Inflammatory macrophage treated with lipopolysaccharide for 4 hours (primary cell): ENCODE measurements at places on chromosomes 4 and X.

- no peak for DNase-seq
Measured at GRCh38 chrX:40526412-40526811, 54.4 kb upstream of the ATP6AP2 start.

DNA sequence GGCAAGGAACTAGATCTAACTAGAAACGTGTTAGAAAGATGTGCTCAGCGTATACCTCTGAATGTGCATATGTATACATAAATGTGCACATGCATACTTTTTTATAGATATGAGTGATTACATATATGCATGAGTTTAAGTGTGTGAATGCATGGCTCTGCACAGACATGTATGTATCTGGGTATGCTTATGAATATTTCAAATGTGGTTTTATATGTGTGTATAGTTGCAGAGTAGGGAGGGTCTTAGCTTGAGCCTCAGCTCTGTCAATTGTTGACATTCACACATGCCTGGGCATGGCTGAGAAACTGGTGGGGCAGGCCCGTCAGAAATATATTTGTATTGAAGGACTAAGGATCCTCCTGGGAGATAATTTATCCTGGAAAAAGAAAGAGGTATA is 31.1 kb downstream of the RAP2C start:
- DNase-seq = no peak

DNA sequence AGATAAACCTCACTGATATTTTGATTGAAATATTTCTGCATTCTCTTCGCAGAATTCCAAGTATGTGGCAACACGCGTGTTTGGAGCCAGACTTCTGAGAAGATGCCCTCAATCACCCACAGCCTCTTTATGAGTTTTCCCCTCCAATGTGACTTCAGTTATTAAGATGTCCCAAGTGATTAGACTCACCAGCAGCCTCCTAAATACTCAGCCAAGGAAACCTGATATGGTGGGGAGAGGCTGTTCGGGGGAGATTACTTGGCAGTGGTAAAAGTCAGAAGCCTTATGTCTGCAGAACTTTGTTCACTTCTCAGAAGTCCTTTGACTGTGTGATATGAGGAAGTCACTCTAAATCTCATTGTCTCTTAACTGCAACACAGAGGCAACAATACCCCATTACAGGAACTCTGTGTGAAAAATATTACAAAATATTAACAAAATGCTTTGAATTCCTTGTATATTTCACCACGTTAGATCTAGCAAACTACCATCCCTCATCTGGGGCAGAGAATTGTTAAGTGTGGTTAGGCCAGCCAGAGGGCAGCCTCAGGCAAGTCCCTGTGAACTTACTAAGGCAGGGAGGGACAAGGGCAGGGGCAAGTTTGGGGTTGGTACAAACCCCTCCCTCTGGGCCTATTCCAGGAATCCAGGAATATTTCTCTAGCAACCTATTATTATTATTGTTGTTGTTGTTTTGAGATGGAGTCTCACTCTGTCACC is 151.4 kb upstream of the USP9X start:
- peak; percentile 57 for DNase-seq

GRCh38 chrX:125198546-125198945 is 121.1 kb upstream of the TEX13C start:
- DNase-seq = no peak

DNA sequence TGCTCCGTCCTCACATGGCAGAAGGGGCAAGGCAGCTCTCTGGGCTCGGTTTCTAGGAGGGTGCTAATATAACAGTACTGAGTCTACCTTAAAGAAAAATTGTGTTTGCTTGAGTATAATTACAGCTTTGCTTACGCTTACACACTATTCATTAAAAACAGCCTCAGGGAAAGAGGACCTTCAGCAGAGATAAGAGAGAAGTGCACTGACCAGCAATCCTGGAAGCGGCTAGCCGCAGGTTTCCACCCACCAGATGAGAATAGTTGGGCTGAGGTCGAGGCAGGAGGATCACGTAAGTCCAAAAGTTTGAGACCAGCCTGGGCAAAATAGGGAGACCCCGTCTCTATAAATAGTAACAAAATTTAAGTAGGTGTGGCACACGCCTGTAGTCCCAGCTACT is 15.2 kb upstream of the MRFAP1 start:
- no peak for DNase-seq

DNA sequence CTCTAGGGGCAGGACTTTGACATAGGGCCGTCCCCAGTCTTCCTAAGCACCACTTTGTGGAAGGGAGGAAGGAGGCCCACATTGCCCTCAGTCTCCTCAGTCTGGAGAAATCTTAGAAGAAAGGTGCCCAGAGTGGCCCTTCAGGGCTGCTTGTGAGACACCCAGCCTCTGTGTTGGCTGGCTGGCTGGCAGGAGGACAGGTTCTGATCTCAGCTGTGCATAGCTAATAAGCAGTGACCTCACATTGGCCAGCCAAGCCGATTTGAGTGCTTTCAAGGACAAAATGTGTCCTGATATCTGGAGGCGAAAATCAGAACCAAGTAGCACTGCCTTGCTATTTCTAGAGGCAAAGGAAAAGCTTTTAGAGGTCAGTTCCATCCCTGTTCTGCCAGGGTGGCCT is 211.5 kb downstream of the BCOR start:
- DNase-seq = no peak

GRCh38 chr4:78591404-78591803 is 39.8 kb downstream of the ANXA3 start:
- no peak for DNase-seq

GRCh38 chr4:138217567-138217966 is 24.6 kb downstream of the SLC7A11 start:
- no peak for DNase-seq

DNA sequence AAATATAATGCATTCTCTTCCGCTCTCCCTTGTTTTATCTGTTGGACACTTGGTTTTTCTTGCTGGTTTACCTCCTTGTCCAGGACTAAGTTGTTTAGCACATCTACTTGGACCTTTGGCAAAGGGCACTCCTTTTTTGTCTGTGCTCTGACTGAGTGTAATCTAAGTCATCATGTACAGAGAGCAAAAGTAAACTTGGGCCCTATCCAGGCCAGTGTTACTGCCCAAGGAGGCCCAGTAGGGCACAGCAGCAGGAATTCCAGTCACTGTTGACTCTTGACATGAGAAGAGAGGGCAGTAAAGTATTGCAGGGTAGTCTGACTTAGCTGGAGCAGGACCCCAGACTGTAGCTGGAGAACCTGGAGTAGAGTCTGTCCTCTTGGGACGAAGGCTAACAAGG is 445.5 kb downstream of the ZIC3 start:
- DNase-seq = no peak

GRCh38 chr4:139763205-139763604 is 97.6 kb downstream of the MGST2 start:
- DNase-seq = no peak

DNA sequence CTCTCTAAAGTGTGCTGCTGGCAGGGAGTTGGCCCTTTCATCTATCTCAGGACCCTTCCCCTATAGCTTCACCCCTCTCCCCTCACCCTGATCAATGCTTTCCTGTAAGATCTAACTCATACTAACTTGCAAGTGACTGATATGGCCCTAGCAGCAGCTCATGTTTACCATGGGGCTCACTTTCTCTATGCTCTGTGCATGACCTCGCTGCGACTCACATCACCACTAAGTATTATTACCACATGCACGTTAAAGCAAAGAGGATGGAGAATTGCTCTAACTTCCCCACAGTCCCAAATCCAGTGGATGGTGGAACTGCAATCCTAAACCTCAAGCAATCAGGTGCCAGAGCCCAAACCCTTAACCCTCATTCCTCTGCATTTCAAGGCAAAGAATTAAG is 626.6 kb downstream of the MID1IP1 start:
- DNase-seq = peak; percentile 49

- DNase-seq = no peak
Measured at GRCh38 chrX:154793084-154793795, 12.0 kb downstream of the MPP1 start.

DNA sequence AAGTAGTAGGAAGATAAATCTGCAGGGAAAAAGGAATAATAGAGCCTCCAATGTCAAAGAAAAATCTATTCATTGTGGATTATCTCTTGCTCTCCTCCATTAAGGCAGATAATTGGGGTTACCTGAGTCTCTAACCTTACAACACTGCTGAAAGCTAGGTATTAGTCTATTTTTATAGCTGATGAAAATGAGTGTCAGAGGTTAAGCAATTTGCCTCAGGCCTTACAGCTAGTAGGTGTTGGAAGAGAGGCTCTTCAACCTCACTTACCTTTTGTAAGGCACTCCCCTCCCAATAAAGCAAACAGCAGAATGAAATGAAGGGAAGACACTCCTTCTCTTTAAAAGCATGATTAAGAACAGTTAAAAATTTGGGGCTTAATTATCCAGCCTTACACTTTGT is 45.4 kb upstream of the GAB1 start:
- DNase-seq = no peak

DNA sequence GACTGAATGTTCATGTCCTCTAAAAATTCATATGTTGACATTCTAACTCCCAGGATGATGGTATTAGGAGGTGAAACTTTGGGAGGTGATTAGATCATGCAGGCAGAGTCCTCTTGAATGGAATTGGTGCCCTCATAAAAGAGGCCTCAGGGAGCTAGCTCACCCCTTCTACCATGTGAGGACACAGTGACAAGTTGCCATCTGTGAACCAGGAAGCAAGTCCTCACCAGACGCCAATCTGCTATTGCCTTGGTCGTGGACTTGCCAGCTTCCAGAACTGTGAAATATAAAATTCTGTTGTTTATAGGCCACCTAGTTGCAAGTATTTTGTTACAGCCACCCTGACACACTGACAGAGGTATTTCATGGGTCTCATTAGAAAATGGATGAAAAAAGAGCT is 28.5 kb upstream of the LONRF3 start:
- no peak for DNase-seq

DNA sequence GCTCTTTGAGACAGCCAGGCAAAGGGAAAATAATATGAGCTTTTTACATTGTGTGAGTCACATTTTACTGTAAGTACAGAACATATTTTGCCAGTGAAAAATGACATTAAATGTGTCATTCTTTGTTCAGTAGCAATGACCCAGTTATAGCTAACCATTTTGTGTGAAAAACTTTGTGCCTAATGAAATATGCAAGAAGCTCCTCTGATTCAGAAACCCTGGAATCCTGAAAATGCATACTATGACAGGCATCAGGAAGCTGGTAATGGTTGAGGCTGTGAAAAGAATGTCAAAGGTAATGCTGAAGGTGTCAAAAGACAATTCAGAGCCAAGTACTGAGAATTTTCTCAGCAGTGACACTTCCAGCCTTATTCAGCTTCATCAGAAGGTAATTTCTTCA is 549.5 kb upstream of the SMIM31 start:
- DNase-seq = no peak

- DNase-seq = peak; percentile 62
Measured at GRCh38 chrX:4935401-4935800, 1222.0 kb upstream of the PRKX start.

- DNase-seq = peak; percentile 30
Measured at GRCh38 chr4:38610966-38611431, 53.0 kb upstream of the KLF3 start.
